Testis (tissue), 5 donors: ENCODE measurements at places on chromosomes 6 and 20. TPM values are rescaled to one million over a fixed set of nuclear protein-coding genes. Genes with fewer than 3 reads are reported as not detected.
A peak's percentile ranks its signal among the peaks of the same experiment; 100 is the strongest.

DNA sequence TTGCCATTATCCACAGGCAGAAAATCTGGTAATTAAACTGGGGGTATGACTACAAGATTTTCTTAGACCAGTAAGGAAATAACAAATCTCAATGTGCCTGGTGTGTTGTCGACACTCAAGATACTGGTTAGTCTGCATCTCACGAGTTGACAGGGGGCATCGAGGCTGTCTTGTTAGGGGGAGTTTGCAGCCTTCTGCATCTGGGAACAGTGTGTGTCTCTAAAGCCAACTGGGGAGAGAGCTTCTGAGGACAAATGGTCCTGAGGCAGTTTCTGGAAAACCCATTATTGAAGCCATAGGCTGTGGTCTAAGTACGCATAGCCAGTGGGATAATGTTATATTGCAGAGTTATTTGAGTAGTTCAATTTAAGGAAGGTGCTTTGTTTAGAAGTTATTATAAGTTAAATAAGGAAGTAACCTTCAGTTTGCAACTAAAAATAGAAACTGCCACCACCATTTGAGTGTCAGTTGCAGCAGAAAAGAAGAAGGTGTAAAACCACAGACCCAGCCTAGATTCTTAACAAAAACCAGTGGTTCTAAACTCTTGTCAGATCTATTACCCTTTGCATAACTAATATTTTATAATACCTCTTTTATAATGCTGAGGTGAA is 15.4 kb upstream of the MAPK13 start:
- no peak overlapping the region for H3K27ac ChIP-seq
- H3K4me3 ChIP-seq = no peak overlapping the region
- DNase-seq = no peak
- no peaks in the 10 kb centered on the region for H3K27me3 ChIP-seq
- no peaks in the 10 kb centered on the region for H3K36me3 ChIP-seq
- peaks cover 3% of the 10 kb centered on the region for H3K4me1 ChIP-seq

DNA sequence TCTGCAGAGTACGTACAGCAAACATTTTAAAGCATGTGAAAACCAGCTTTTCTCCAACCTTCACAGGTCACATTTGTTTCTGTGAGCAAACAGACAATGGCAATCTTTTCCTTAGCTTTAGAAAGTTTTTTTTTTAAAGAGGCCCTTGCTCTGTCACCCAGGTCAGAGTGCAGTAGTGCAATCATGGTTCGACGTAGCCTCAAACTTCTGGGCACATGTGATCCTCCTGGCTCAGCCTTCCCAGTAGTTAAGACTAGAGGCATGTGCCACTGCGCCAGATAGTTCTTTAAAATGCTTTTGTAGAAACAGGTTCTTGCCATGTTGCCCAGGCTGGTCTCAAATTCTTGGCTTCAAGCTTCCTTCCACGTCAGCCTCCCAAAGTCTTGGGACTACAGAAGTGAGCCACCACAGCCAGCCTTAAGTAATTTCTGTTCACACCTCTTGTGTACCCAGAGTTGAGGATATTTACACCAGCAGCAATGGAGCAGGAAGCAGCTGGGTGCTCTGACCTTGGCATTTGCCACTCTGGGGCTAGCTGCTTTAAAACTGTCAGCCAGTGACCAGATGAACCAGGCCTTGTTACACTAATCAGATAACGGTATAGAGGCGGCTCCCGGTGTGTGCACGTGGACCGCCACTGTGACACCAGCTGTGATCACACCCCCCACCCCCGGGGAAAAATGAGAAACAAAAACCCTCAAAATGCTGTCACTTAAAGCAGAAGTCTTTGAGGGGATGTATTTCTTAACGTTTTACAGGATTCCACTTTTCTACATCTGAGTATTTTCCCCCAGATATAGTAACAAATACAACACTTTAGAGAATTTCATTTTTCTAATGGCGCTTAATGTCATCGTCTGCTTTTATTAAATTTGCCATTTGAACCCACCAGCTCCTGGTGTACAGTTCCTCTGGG is 71.3 kb downstream of the AKAP12 start:
- peaks cover 5% of the 10 kb centered on the region for H3K4me1 ChIP-seq
- peak; percentile 54 for DNase-seq
- no peaks in the 10 kb centered on the region for H3K27me3 ChIP-seq

DNA sequence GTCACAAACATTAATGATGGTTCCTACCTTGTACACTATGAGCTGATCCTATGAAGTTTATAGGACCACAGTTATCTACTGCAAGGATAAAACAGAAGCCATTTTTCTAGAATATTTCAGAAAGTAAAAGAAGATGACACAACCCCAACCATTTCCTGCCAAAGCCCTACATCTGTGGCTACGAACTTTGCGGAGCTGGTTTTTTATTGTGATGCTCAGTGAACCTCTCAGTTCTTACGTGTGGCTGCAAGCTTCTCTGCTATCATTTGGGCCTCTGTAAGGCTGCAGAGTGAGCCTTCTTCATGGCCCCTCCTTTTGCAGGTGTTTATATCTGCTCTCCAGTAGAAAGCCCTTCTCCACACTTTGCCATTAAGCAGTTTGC is 17.8 kb upstream of the TAGAP start:
- no peak overlapping the region for H3K4me3 ChIP-seq
- H3K27ac ChIP-seq = no peak overlapping the region
- no peaks in the 10 kb centered on the region for H3K36me3 ChIP-seq
- peaks cover 3% of the 10 kb centered on the region for H3K4me1 ChIP-seq

DNA sequence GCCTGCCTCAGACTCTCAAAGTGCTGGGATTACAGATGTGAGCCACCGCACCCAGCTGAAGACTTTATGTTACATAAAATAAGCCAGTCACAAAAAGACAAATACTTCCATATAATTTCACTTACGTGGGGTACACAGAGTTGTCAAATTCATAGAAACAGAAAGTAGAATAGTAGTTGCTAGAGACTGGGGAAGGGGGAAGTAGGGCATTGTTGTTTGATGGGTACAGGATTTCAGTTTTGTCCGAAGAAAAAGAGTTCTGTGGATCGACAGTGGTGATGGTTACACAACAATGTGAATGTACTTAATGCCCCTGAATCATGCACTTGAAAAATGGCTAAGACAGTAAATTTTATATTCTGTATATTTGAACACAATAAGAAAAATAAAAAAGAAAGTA is 41.6 kb upstream of the ANKEF1 start:
- H3K27me3 ChIP-seq = no peaks in the 10 kb centered on the region
- DNase-seq = no peak
- no peaks in the 10 kb centered on the region for H3K36me3 ChIP-seq
- H3K4me3 ChIP-seq = no peak overlapping the region
- no peak overlapping the region for H3K27ac ChIP-seq
- H3K4me1 ChIP-seq = no peaks in the 10 kb centered on the region

Gene CGA
- not detected for total RNA-seq
